ENCODE measurements at places on chromosomes 7 and 10.
A peak's percentile ranks its signal among the peaks of the same experiment; 100 is the strongest.

- DNase-seq: no peak
Measured at GRCh38 chr7:82098414-82098813, 328.6 kb upstream of the HGF start.

DNA sequence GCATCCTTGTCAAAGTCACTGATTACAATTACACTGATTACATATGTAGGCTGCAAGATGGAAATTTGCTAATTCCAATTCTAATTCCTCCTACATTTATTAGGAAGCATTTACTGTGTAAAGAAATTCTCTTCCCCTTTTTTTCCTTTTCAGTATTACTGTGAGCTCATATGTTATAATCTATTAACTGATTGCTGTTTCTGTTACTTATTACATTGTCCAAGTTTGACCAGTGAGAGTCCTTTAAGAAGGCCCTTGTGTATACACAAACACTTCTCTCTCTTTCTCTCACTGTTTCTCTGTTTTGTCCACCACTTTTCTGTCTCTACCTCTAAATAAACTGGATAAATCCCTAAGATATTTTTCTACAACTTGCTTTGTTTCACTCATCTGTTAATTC, 31.5 kb downstream of the PHF14 start:
- no peak for DNase-seq

DNA sequence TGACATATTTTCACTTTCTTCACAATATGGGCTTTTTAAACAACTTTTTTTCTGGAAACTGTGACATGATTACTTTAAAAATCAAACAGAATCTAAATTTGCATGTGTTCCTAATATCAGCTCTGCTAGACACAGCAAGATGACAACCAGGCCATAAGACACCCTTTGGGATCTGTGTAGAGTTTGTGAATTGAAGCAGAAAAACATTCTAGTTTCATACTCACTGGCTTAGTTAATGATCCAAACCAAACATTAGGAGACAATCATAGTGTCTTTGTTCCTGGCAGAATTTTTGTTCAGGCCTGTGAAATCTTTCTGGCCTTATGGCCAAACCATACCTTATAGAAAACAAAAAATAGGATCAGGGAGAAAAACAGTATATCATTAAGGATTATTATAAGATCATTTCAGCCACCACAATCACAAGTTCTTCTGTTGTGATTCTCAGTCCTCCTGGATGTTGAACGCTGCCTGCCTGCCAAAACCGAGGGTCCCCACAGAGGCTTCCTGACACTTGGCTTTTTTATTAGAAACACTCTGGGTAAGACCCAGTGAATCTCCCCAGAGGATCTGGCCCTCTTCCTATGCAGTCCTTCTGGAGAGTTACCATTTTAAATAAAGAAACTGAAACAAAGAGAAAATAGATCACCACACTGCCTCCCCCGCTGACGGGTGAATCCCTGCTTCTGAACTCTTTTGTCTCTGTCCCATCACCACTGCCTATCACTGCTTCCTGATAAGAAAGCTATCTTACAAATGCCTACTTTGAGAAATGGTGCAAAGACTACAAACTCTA, 79.2 kb upstream of the PPP1R3C start:
- DNase-seq: no peak

- DNase-seq: no peak
Measured at GRCh38 chr7:37524056-37524455, 75.4 kb upstream of the ELMO1 start.

GRCh38 chr7:36379831-36380504, 9.7 kb upstream of the ANLN start:
- DNase-seq: no peak

- DNase-seq: no peak
Measured at GRCh38 chr10:655184-655583, 34.3 kb downstream of the DIP2C start.

DNA sequence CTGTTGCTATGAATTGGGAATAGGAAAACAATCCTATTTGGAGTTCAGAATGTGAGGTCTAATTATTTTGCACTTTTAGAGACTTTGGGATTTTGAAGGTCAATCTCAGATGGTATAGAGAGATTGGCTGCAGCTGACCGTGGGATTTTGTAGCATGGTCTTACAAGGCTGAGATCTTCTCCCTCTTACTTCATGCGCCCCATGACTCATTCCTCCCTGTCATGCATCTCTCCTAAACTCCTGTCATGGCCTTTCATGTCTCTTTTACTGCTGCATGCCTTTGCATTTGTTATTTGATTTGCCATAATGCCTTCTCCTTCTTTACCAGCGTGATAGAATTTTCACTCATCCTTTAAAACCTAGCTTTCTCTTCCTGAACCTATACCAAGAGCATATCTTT, 133.1 kb downstream of the BBS9 start:
- no peak for DNase-seq

GRCh38 chr10:31930023-31930751, 1.6 kb upstream of the ARHGAP12 start:
- DNase-seq: peak; percentile 65

DNA sequence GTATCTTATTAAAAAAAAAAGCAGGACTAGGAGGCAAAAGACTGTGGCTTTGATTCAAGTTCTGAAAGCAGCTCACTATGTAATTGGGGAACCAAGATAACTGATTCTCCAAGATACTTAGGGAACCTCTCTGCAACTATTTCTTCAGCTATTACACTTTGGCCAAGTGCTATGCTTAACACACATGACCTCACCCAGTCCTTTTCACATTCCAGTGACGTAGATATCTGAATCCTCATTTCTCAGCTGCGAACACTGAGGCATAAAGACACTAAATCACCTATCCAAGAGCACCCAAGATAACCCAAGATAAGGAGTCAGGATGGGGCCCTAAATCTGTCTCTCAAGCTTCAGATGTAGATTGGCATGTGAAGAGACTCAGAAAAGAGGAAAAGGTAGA, 133.6 kb downstream of the GLI3 start:
- no peak for DNase-seq

- DNase-seq: no peak
Measured at GRCh38 chr10:28479425-28479865, 53.5 kb upstream of the WAC start.

DNA sequence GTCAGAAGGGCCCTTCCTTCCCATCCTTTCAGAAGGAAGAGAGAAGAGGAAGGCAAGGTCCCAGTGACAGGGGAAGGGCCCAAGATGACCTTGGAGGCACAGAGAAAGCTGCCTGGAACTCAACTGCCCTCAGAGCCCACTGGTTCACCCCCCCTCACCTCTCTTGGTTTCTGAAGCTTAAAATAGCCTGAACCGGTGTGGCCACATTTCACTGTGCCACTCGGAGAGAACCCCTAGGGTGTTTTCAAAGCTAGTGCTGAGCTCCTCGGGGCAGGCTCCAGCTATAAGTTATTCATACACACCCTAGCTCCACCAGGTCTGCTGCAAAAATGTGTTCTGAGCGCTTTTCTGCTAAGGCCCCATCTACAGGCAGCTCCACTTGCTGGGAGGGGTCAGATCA, 60.9 kb upstream of the ADRB1 start:
- DNase-seq: no peak

DNA sequence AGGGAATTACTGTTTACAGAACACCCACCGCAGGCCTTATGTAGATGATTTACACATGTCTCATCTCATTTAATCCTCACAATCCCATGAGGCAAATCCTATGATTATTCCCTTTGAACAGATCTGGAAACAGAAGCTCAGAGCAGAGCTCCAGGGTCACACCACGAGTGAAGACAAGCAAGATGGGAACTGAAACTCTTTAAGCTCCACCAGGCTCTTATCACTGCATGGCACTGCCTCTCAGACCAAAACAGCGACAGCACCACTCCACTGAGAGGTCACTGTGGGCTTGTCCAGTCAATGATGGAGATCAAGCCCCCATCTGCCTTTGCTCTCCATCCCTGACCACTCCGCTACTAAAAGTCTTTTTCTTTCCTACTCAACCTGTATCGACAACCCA, 5.9 kb downstream of the GRID1 start:
- DNase-seq: no peak

GRCh38 chr7:158125721-158126120, 461.9 kb downstream of the PTPRN2 start:
- no peak for DNase-seq

- DNase-seq: no peak
Measured at GRCh38 chr10:35451151-35452016, 115.1 kb downstream of the CCNY start.

- DNase-seq: no peak
Measured at GRCh38 chr7:129550693-129551360, 48.5 kb downstream of the SMKR1 start.

GRCh38 chr7:131895541-131896164, 339.2 kb upstream of the PODXL start:
- DNase-seq: no peak

DNA sequence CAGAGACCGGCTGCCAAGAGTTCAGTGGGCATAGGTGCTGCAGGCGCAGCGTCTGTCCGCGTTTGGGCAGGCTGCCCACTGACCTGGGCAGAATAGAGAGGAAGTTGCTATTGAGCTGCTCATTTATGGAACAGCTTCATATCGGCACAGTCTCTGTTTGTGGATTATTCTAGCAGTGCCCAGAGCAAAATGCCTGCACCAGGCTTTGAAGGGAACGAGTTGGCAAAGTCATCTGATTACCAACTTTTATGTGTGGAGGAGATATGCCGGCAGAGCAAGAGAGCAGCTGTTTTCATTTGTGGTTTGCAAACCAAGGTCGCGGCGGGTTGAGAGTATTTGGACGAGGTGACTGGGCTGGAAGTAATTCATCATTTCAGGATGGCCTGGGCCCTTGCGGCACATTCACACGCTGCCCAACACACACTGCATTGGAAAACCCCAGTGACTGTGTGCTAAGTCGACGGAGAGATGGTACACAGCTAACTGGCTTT, 228.5 kb downstream of the TCERG1L start:
- no peak for DNase-seq

GRCh38 chr7:107661865-107662379, 1.3 kb downstream of the SLC26A4 start:
- no peak for DNase-seq

GRCh38 chr10:7810443-7810842, 7.9 kb upstream of the TAF3 start:
- DNase-seq: no peak

- peak; percentile 82 for DNase-seq
Measured at GRCh38 chr7:27196287-27196767, 3.6 kb downstream of the HOXA13 start.

- DNase-seq: no peak
Measured at GRCh38 chr10:62162261-62162981, 106.2 kb downstream of the RTKN2 start.

GRCh38 chr10:129319934-129320333, 147.1 kb upstream of the MGMT start:
- no peak for DNase-seq

GRCh38 chr7:97011536-97012364, 6.4 kb downstream of the DLX6 start:
- DNase-seq: no peak

DNA sequence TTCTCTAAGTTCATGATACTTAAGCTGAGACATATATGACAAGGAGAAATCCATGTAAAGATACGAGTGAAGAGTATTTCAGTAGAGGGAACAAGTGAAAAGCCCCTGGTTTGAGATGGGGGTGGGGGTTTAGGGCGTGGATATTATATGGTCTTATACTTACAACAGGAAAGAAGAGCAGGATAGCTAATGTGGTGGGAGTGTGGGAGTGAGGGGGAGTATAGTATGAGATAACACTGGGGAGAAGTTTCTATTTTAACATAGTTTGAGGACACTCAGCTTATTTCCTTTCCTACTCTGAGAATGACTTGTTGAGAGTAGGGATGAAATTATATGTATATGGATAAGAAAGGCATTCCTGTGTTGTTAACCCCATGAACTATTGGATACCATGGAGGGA, 36.5 kb downstream of the MCU start:
- DNase-seq: no peak

DNA sequence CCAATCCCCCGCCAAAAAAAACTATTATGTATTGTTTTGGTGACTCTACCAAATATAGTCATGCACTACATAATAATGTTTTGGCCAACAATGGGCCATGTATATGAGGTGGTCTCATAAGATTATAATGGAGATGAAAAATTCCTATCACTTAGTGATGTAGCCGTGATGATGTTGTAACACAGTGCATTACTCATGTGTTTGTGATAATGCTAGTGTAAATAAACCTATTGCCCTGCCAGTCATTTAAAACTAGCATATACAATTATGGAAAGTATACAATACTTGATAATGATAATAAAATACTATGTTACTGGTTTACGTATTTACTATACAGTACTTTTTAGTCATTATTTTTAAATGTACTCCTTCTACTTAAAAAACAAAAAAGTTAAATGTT, 101.5 kb downstream of the SLC25A40 start:
- DNase-seq: no peak

DNA sequence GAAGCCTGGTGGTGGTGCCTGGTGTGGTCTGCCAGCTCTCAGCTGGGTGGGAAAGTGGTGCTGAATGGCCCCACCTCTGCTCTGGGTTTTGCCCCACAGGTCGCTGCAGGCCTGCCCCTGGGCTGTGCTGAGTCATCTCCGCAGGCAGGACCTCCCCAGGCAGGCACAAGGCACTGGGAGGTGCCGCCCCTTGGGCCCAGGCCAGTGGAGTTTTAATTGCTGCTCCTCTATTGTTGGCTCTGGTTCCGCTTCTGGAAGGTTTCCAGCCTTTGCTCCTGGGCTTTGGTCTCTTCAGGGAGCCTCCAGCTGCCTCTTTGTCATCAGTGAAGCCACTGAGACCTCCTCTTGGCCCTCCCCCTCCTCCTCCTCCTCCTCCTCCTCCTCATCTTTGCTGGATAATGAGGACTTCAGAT, 180.3 kb upstream of the GRB10 start:
- DNase-seq: no peak

DNA sequence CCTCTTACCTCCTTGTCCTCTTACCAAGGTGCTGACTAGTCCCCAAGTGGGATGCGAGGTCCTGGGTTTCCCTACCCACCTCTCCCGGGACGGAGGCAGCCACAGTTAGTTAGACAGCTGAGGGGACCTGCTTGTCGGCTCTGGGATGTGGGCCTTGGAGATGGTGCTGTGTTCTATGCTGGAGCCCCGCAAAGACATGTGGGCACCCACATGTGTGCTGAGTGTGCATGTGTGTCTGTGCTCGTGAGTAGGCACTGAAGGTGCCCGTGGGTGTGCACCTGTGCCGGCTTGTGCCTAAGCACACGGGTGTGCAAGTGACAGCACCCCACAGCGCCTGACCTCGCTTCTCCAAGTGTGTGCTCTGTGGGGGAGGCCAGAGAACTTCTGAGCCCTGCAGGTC, 62.2 kb downstream of the NEURL1 start:
- DNase-seq: no peak

- DNase-seq: no peak
Measured at GRCh38 chr10:16583382-16583781, 61.7 kb upstream of the C1QL3 start.

DNA sequence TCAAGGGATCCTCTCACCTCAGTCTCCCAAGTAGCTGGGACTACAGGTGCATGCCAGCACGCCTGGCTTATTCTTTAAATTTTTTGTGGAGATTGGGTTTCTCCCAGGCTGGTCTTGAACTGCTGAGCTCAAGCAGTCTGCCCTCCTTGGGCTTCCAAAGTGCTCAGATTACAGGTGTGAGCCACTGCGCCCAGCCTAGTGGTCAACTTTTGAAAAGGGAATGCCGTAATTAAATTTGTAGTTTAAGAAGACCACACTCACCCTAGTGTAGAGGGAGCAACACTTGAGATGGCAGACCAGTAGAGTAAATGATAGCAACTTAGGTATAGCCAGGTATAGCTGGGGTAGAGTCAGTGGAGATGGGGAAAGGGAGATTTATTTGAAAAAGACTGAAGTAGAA, 17.6 kb downstream of the ZRANB1 start:
- DNase-seq: no peak

Measured in CD4-positive, alpha-beta T cell treated with Interleukin-10 for 1 hour (primary cell).